ENCODE measurements at places on chromosomes 1 and 21.

DNA sequence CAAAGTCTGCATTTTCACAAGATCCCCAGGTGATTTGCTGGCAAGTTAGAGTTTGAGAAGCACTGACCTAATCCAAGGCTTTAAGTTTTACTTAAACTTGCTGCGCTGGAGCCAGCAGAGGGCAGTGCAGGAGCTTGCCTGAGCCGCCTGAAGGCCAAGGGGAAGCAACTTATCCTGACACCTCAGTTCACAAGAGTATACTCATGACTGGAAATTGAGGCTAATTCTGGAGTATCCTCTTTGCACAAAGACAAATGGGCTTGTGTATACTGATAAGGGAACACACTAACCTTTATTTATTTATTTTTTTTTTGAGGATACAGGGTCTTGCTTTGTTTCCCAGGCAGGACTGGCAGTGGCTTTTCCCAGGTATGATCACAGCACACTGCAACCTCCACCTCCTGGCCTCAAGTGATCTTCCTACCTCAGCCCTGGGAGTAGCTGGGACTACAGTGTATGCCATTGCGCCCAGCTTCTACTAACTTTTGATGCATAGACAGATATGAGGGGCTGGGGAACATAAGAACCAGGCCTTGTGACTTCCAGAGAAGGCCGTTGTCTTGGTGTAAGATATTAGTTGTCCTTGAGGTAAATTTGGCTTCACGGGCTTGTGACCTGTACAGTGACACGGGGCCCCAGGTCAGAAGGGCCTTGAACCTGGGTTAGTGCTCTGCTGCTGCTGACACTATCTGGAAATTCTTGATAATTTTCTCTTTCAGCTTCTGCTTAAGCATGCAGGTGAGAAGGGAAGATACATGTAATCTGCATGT lies 29.0 kb upstream of the SLAMF1 start:
- DNase-seq, result peak; percentile 88

- DNase-seq, result no peak
These were observed 1.7 kb upstream of the MECR start for GRCh38 chr1:29232387-29232786.

DNA sequence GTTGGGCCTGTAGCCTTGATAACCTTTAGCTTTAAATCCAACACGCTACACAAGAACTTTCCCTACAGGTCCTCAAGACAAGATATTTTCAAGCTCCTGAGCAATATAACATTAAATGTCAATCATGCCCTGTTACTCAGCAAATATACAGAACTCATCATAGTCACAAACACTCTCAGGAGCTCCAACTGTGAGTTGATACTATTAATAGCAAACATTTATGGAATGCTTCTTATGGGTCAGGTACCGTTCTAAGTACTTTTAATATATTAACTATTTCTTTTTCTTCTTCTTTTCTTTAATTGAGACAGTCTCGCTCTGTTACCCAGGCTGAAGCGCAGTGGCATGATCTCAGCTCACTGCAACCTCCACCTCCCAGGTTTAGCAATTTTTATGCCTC lies 10.1 kb downstream of the EYA3 start:
- DNase-seq, result no peak

- DNase-seq, result no peak
These were observed 154.4 kb downstream of the PLPP3 start for GRCh38 chr1:56424744-56425493.

Measured in activated CD4-positive, alpha-beta T cell treated with anti-CD3 and anti-CD28 coated beads, Interleukin-2, Interleukin-4, amounts not matched to agents 100 ng/mL and 50 ng/mL, durations not matched to agents 16 hours and 8 hours (primary cell).